ENCODE measurements at places on chromosomes 16 and 17.

GRCh38 chr17:64145375-64145750 is 15.4 kb upstream of the ERN1 start:
- no peak for DNase-seq

- peak; percentile 60 for DNase-seq
Observed at GRCh38 chr17:65749479-65749878, 188.0 kb upstream of the AXIN2 start.

DNA sequence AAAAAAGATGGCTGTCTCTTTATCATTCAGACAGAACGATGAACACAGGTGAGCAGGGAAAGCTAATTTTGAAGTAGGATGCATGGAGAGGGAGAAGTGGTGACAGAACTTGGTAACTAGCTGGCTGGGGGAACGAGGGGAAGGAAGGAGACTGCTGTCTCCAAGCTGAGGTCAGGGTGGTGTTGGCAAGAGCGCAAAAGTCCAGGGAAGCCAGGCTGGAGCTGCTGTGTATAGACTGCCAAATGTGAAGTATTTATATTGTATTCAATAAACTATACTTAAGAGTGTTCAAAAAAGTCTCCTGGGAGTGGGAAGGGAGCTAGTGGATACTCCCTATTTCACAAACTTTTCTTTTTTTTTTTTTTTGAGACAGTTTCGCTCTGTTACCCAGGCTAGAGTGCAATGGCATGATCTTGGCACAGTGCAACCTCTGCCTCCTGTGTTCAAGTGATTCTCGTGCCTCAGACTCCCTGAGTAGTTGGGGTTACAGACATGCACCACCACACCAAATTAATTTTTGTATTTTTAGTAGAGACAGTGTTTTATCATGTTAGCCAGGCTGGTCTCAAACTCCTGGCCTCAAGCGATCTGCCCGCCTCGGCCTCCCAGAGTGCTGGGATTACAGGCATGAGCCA is 8.2 kb downstream of the TMEM106A start:
- DNase-seq, result no peak

- DNase-seq, result peak; percentile 89
Observed at GRCh38 chr16:53821957-53822625, 118.1 kb downstream of the FTO start.

- peak; percentile 46 for DNase-seq
Observed at GRCh38 chr17:386141-386876, 33.7 kb upstream of the RPH3AL start.

DNA sequence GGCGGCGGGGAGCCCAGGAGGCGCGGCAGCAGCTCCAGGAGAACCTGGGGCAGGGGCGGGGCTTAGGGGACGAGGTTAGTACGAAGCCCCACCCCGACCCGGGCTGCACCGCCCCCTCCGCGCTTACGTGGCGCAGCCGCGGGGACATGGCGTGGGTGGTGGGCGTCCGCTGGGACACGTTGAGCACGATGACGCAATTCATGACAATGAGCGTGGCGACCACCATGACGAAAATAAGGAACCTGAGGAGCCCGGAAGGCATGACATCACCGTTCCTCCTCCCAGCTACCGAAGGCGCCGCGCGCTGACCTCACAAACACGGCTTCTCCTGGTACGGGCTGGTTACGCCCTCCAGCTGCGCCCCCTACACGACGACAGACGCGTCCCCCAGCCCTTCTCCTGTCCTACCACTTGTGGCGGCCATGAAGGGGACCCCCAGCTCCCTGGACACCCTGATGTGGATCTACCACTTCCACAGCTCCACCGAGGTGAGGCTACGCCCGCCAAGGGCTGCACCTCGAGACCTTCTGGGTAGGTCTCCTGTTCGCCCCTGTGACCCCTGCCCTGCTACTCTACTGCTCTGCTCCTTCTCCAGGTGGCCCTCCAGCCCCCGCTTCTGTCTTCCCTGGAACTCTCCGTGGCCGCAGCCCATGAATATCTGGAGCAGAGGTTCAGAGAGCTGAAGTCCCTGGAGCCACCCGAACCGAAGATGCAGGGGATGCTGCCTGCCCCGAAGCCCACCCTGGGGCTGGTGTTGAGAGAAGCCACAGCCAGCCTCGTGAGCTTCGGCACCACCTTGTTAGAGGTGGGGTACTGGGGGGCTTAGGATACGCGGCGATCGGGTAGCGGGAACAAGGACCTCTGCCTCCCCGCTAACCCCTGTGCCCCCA is at the start of gene C17orf107:
Gene C17orf107, plus strand, starts transcription at position 196 of the 890 bp plus-strand sequence. Its CDS starts 227 bp downstream, at position 423.
- DNase-seq, result no peak

- no peak for DNase-seq
Observed at GRCh38 chr17:81863123-81863675, 2.9 kb upstream of the P4HB start.

GRCh38 chr16:17396762-17397498 is 73.8 kb downstream of the XYLT1 start:
- DNase-seq, result no peak

- DNase-seq, result peak; percentile 82
Observed at GRCh38 chr16:4015275-4016004, 100.8 kb downstream of the ADCY9 start.

GRCh38 chr16:86528061-86528929 is 18.0 kb downstream of the FOXF1 start:
- no peak for DNase-seq

DNA sequence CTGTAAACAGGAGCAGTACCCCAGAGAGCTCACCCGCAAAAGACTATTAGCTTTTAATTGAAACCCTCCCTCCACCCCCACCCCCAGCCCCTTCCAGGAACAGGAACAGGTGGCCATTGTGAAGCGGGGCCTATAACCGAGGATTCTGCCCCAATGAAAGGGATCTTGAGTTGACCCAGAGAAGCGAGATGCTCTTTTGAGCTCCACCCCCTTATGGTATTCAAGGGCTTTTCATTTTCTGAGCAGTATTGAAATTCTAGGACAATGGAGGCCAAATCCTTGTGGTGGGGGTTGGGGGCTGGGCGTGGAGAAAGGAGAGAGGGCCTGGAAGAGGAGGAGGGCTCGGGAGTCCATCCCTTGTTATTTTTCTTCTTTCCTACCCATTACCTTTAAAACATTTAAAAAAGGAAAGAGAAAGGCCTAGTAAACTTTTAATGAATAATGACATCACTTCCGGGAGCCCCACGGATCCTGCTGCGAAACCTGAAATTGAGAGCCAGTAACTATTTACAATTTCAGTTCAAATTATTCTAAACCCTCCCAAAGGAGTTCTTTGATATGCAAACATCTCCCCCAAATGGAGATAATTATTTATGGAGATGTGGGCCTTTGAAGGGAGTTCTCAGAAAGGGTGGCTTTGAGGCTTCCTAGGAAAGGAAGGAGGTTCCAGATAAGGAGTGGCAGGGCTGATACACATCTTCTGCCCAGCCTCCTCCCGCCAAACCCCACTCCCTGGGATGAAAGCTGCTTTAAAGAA is 30.5 kb downstream of the HS3ST3B1 start:
- no peak for DNase-seq

- no peak for DNase-seq
Observed at GRCh38 chr17:15049795-15050160, 215.3 kb downstream of the PMP22 start.

- DNase-seq, result no peak
Observed at GRCh38 chr16:23401139-23401538, 51.9 kb downstream of the COG7 start.

- DNase-seq, result no peak
Observed at GRCh38 chr16:51818342-51818944, 667.4 kb upstream of the SALL1 start.

- peak; percentile 43 for DNase-seq
Observed at GRCh38 chr16:57694725-57695679, at the start of gene DRC7. TSS of gene DRC7 (plus strand) at chr16:57694806. CDS start at chr16:57697950, 3,144 bp downstream.

GRCh38 chr17:50055055-50055425 is 870 bp upstream of the ITGA3 start:
- peak; percentile 62 for DNase-seq

DNA sequence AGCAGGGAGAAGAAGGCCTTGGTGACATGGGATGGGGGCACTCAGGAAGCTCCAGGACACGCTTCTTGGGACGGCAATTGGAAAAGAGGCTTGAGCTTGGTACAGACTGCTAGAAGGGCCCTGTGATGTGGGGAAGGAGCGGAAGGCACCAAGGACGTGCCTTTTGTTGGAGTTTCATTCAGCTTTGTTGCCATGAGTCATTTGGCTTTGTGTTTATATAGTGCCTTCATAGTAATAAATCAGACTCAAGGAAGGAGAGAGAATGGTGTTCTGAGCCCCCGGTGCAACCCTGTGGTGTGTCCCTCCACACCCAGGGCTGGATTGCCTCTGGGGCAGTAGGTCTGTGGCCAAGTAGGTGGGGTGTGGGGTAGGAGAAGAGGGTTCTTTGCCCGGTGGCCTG is 7.4 kb upstream of the TBX4 start:
- DNase-seq, result peak; percentile 5

DNA sequence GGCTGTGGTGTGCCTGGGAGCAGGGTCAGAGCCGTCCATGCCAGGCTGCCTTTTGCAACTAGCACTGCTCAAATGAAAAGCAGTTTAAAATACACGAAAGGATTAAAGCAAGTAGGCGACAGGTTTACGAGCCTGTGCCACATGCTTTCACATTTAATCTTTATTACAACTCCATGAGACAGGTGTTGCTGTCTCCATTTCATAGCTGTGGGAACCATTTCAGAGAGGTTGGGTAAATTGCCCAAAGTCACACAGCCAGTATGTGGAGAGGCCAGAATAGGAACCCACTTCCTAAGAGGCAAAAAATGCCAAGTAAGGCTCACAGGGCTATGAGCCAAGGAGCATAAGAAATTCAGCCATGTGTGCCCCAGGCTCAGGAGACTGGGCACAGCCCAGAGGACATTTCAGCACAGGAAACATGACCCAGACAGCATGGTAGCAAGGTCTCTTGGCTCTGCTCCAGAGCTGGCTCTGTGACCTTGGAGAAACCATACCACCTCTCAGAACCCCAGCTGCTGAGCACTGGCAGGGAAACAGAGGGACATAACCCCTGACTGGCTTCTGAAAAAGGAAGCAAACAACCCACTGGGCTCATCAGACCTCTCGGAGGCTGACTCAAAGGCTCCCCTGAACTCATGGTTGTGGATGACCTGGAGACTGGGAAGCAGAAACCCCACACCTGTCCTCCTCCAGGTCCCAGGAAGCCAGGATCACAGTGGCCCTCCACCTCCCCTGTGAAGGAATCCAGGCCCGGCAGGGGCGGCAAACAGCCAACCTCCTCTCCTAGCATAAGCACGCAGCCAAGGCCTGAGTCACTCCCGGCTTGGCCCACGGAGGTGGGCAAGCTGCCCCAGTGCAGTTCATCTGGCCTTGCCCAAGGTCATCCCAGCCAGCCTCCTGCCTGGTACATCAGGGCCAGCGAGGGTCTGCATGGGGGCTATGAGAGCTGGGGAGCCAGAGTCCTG is 40.3 kb upstream of the MRPS23 start:
- DNase-seq, result peak; percentile 85

GRCh38 chr17:49730078-49730784 is 22.5 kb upstream of the SLC35B1 start:
- peak; percentile 71 for DNase-seq

GRCh38 chr17:72378414-72379390 is 257.9 kb downstream of the SOX9 start:
- DNase-seq, result no peak

DNA sequence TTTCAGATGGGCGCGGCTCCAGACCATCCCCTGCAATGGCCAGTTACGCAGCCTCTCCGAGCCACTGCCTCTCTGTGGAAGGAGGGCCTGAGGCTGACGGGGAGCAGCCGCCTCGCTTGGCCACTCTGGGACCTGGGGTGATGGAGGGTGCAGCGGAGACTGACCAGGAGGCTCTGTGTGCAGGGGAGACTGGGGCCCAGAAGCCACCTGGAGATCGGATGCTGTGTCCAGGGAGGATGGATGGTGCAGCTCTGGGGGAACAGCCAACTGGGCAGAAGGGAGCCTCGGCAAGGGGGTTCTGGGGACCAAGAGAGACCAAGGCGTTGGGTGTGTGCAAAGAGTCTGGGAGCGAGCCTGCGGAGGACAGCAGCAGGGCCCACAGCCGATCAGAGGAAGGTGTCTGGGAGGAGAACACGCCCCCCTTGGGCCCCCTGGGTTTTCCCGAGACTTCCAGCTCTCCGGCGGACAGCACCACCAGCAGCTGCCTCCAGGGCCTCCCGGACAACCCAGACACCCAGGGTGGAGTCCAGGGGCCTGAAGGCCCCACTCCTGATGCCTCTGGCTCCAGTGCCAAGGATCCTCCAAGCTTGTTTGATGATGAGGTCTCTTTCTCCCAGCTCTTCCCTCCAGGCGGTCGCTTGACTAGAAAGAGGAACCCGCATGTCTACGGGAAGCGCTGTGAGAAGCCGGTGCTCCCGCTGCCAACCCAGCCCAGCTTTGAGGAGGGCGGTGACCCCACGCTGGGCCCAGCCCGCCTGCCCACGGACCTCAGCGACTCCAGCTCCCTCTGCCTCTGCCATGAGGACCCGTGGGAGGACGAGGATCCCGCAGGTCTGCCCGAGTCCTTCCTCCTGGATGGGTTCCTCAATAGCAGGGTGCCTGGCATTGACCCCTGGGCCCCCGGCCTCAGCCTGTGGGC is 17.4 kb upstream of the ZFPM1 start:
- DNase-seq, result no peak

GRCh38 chr17:42953669-42954068 is 10.6 kb downstream of the AARSD1 start:
- no peak for DNase-seq

GRCh38 chr17:67836205-67836987 is 11.1 kb downstream of the BPTF start:
- DNase-seq, result peak; percentile 19

DNA sequence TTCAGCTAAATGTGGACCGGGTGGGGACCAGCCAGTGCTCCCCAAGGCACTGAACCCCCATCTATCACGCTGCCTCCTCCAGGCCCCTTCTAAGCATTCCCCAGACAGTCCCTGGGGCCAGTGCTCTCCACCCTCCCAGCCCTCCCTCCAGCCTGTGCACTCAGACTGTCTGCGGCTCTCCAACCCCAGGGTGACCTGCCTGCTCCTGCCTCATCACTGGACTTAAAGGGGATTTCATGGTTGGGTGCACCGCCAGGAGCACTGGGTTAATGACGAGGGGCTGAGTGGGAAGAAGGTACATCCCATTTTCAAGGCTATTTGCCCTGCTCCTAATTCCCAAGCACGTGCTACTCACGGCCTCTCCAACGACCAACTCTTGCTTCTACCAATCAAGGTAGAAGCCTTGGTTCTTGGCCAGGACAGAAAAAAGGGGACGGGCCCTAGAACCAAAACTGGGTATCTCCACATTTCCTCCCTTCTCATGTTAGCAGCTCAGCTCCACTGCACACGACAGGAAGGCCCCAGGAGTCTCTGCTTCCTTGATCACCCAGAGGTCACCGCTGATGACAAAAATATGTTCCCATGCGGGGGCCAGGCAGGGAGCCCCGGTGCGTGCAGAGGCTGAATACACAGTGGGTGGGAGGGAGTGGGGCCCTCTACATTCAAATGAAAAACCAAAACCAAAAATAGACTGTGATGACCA is 3.5 kb upstream of the ABR start:
- DNase-seq, result no peak

DNA sequence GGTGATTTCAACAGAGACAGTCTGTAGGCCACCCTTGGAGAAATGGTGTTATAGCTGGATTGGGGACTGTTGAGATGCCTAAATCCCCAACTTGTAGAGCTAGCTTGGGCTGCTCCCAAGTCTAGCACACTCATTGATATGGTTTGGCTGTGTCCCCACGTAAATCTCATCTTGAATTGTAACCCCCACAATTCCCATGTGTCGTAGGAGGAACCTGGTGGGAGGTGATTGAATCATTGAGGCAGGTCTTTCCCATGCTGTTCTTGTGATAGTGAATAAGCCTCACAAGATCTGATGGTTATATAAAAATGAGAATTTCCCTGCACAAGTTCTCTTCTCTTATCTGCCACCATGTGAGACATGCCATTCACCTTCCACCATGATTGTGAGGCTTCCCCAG is 536.0 kb downstream of the CDH13 start:
- DNase-seq, result no peak

- DNase-seq, result no peak
Observed at GRCh38 chr16:2853531-2854073, 4.4 kb downstream of the PRSS22 start.

All from NCI-H226 (cell line).